Left colon (tissue), 2 donors: ENCODE measurements at places on chromosomes 4 and X. TPM values are rescaled to one million over a fixed set of nuclear protein-coding genes. Genes with fewer than 3 reads are reported as not detected.

Gene STBD1
- 12.9 TPM for total RNA-seq

Gene FGF13
- 4.0 TPM for total RNA-seq

Gene SPANXA1
- total RNA-seq: not detected

Gene PPEF2
- not detected for total RNA-seq

Gene MAGEB10
- not detected for total RNA-seq

Gene EMD
- total RNA-seq: 31.9 TPM

Gene SYP
- total RNA-seq: 6.9 TPM

Gene TMPRSS11F
- not detected for total RNA-seq

Gene TNIP3
- 3.8 TPM for total RNA-seq

Gene CXorf49
- total RNA-seq: not detected

Gene LIMCH1
- 7.2 TPM for total RNA-seq

Gene GRIA2
- total RNA-seq: 0.08 TPM

Gene MTMR1
- 15.2 TPM for total RNA-seq
